Fibroblast of skin of right biceps (primary cell): ENCODE measurements at places on chromosomes 5 and 9.

DNA sequence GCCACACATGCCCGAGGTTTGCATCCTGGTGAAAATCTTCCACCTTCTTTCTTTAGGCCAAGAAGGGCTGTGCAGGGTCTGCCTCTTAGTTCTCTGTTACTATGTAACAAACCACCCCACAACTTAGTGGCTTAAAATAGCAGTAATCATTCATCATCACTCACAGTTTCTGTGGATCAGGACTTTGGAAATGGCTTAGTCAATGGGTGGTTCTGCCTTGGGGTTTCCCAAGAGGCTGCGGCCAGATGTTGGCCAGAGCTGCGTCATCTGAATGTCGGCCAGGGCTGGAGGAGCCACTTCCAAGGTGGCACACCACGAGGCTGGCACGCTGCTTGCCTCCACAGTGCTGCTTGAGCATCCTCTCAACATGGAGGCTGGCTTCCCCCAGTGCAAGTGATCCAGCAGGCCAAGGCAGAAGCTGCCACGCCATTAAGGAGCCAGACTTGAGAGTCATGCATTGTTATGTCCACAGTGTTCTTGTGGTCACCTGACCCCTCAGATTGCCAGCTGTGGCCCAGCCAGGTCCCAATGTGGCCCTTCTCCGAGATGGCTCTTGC lies 135.2 kb downstream of the RXRA start:
- DNase-seq = no peak

DNA sequence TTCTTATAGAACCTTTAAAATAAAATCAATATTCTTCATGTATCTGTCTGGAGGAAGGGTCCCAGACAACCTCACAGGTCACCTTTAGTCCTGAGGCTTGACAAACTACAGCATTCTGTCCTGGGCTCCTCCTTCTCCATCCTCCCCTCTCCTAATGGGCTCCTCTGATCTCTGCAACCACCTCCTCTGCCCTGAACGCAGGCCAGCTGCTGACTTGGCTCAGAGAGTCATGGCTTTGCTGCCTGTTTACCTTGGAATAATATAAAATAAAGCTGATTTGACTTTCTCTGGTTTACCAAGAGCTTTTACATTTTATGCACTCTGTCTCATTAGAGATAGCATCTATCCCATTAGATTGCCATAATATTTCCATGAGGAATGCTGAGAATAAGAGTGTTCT lies 159.4 kb downstream of the SEMA6A start:
- no peak for DNase-seq

DNA sequence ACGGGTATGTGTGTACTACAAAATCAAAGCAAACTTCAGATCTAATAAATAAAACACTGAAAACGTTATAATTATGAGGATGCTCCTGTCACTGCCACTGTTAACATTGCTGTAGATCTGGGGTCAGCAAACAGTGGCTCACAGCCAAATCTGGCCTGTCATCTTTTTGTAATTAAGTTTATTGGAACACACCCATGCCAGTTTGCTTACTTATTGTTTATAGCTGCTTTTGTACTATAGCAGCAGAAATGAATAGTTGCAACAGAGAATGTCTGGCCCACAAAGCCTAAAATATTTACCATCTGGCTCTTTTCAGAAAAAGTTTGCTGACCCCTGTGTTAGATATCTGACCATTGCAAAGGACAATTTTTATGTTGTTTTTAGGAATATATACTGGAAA lies 32.1 kb downstream of the PRRC1 start:
- DNase-seq = no peak

GRCh38 chr9:92332577-92333281 lies 7.0 kb downstream of the CENPP start:
- no peak for DNase-seq

GRCh38 chr5:110618941-110619340 lies 107.5 kb downstream of the TMEM232 start:
- no peak for DNase-seq

- DNase-seq = no peak
These were observed 11.7 kb downstream of the MED7 start for GRCh38 chr5:157130925-157131324.

DNA sequence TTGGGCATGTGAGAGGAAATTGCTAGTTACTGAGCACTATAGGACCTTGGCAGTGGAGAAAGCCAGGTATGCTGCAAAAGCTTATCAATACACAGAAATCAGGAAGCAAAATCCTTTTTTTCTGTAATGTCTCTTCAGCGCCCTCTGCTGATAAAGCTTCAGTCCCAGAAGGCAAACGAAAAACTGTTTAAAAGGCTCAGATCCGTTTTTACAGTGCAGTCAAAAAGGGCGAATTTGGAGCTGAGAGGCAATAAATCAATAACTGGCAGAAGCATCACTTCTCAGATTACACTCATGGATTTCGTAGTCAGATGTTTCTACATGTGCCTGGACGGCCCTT lies 1.1 kb upstream of the MAN2A1 start:
- DNase-seq = peak; percentile 57

- DNase-seq = peak; percentile 50
These were observed 91.8 kb downstream of the PDE6A start for GRCh38 chr5:149852641-149853330.

DNA sequence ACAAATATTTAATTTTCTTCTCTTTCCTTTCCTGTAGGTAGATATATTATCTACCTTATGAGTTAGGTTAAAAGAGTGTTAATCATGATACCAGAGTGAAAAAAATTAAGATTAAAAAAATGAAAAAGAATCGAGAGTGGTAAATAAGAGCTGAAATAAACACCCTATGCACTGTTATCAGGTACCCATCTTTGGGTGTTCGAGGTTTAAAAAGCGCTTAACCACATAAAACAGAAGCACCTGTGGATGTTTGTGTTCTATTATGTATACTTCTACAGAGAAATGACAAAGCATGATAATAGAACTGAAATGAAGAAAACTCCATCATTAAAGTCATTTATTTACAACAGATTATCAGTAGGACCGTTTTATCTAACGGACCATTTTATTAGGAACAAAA lies 25.7 kb upstream of the GCNT4 start:
- DNase-seq = no peak

- no peak for DNase-seq
These were observed 58.6 kb upstream of the MEF2C start for GRCh38 chr5:88941581-88941980.

DNA sequence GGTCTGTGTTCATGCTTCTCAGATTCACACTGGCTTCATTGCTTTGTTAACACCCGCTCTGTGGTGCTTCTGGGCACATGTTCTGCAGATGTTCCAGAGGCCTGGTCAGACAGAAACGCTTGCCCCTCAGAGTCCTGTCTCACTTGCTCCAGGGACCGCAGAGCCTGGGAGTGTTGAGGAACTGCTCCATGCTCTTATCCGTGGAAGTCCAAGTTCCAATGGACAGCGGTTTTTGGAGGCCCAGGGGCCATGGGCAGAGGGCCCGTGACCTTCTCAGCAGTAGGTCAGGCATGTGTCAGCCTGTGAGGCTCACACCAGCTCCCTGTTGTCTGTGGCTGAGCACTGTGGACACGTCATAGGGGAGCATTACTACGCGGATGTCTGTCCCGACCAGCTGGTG lies 364.7 kb upstream of the IRX1 start:
- no peak for DNase-seq

DNA sequence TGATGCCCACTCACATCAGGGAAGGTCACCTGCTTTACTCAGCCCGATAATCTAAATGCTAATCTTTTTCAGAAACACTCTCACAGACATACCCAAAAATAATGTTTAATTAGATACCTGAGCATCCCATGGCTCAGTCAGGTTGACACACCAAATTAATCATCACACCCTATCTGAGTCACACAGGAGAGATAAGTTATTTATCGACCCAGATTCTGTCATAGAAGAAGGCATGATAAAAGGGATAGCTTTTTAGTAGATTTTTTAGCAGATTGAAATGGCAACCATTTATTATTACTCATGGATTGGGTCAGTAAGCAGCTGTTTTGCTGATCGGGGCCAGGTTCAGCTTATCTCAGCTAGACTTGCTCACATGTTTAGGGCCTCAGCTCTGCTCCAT lies 97.8 kb upstream of the TYRP1 start:
- DNase-seq = no peak

GRCh38 chr5:106254784-106255183 lies 1416.0 kb downstream of the EFNA5 start:
- DNase-seq = no peak

GRCh38 chr9:2729721-2730120 lies 12.4 kb downstream of the KCNV2 start:
- DNase-seq = no peak

GRCh38 chr5:87574106-87574505 lies 161.4 kb upstream of the CCNH start:
- DNase-seq = no peak

DNA sequence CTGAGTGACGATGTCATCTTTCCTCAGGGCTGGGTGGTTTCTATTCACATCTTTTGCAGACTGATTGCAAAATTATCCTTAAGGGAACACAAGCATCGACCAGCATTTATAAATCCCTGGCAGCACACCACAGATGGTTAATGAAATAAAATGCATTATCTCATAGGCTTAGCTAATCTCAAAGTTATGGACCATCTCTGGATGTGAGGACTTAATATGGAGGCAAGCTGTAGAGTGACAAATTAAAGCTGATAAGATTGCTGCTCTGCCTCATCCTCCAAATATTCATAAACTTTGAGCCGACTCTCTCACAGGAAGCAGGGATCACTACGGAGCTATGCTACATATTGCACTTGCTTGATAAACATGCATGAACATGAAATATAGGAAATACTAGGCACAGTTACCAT lies 663.2 kb upstream of the RGMB start:
- DNase-seq = peak; percentile 94

DNA sequence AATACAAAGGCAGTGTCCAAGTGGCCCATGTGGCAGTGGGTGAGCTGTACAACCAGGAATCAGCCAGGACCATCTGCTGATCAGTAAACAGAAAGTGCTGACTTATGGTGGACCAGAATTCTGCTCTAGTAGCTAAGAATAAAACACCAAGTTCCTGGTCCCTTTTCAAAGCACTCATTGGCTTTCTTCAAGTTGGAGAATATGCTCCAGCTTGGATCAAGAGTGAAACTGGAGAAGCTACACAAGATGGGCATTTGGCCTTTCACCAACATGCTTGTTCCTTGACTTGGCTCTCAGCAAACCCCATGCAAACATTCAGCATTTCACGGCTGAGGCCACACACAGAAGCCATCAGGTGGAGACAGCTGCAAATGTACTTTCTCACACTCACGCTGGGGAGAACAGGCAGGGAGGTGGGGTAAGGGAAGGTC lies 32.1 kb downstream of the MARCHF3 start:
- DNase-seq = peak; percentile 51

DNA sequence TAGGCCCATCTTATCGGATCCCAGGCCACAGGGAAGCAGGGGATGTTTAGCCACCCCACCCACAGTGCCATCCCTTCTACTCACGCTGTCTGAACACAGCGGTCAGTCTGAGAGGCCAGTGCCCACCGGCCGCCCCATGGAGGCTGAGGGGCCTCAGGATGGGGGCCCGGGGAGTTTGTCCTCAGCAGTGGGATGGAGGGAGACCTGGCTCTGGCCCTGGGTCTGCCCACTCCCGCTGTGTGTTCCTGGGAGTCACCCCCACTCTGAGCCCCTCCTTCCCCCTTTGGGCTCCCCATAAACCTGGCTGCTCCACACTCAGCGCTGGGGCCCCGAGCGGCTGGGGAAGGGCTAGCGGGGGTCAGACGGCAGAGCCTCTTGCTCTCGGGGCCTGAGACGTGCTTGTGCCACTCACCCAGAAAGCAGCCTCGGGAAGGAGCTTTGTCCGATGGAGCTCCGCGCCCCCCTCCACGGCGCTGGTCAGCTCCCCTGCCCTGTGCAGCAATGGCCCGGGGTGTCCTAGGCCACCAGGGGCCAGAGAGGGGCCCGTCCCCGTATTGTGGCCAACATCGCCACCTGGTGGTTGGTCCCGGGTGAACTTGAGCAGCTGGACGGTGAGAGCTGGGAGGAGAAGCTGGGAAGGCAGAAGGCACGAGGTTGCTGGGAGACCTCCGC lies 10.9 kb upstream of the LAMC3 start:
- peak; percentile 63 for DNase-seq

DNA sequence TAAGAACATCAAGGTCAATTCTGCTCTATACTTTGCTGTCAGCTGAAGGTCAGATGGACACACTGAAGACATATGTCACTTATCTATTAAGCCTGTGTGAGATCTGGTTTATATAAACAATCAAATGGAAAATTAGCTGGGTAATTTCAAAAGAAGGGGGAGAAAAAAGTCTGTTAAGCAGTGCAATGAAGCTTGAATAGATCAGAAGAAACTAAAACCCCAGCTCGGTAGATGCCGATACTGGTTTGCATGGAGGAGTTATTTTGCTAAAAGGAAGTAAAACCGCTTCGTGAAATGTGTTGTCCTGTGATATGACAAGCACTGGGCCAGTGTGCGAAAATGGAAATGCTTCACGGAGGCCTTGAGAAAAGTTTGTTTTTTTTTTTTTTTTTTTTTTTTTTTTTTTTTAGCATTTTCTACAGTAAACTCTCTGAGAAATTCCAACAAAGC lies 148.8 kb downstream of the MEF2C start:
- DNase-seq = no peak

DNA sequence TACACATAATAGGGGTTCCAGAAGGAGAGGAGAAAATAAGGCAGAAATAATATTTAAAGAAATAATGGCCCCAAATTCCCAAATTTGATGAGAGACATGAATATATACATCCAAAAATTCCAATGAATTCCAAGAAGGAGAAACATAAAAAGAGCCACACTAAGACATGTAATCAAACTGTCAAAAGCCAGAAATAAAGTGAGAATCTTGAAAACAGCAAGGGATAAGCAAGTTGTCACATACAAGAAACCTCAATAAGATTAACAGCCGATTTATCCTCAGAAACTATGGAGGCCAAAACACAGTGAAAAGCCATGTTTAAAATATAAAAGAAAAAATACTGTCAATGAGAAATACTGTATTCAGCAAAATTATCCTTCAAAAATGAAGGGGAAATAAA lies 14.5 kb downstream of the CATSPER3 start:
- no peak for DNase-seq

DNA sequence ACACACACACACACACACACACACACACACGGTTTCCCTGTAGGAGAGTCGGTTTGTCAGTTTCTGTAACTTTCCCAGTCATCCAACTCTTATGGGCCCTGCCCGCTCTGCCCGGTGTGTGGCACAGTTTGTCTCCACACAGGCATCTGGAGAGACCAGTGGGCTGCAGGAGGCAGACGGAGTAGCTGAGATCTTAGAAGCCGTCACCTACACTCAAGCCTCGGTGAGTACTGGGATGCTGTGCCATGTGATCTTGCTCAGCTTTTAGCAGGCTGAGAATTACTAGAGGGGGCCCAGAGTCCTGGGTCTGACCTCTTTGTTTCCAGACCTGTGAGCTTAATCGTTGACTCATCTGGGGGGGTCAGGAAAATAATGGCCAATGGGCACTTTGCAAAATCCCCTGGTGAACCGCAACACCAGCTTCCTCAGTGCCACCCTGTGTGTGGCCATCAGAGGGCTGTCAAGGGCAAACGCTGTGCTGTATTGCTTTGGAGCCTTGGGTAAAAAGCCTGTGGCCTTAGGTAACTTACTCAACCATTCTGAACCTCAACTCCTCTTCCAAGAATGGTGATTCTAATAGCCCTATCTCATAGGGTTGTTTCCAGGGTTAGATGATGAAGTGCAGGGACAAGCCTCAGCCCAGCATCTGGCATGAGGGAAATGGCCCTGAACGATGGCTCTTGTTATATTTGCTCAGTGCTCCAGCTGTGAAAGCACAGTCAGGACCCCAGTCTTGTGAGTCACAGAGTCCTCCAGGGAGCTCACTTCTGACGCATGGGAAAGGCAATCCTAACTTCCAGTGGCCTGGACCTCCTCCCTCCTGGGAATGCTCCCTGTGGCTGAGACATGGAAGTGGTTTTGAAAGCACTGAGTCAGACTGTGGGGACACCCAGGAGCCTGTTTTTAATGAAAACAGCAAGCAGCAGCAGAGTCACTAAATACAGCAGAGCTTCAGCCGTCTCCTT lies 45.6 kb downstream of the COL15A1 start:
- peak; percentile 100 for DNase-seq
